KBM-7 (cell line): ENCODE measurements at places on chromosomes 13 and 19.
A peak's percentile ranks its signal among the peaks of the same experiment; 100 is the strongest.

DNA sequence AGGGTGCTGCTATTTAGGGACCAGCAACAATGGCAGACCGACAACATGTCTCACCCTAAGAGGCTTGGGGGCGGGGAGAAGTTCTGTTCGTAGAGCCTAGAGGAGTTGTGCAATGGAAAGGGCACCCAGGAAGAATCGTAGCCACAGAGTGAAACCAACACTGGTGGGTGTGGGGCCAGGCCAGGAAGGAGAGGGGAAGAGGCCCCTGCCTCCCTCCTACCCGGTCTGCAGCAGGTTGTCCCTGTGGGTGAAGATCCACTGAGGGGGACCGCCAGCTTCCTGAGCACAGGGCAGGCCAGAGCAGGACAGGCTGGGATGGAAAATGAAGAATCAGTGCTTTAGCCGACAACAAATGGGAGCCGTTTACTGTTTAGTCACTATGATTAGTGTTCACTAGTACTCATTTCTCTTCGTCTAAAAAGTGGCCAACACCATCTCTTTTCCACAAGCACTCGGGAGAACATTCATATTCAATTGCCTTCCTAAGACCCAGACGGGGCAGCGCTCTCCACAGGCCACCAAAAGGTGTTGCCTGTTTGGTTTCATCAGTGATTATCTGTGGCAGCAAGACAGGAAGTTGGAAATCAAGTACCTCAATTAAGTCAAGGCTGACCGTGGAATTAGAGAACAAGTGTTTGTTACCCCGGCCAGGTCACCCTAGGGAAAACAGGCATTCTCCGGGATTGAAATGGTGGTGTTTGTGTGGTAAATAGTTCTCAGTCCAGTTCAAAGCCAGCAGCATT, 1.1 kb upstream of the ATP11A start:
- no peak for DNase-seq

DNA sequence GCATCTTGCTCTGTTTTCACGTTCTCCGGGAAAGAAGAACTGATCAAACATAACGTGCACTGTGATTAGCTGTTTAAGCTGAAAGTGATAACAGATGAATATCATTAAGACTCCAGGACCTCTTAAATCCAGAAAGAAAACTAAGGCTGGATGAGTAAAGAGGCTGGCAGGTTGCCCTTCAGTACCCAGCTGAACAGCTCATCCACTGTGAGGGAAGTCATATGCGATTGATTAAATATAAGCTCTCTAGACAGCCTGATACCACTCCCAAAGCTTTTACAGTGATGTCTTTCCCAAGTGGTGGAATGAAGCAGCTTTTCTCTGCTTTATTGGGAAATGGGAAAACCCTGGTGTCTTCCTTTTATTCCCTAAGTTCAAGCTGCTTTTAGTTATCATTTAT, 116.9 kb downstream of the EFNB2 start:
- no peak for DNase-seq

DNA sequence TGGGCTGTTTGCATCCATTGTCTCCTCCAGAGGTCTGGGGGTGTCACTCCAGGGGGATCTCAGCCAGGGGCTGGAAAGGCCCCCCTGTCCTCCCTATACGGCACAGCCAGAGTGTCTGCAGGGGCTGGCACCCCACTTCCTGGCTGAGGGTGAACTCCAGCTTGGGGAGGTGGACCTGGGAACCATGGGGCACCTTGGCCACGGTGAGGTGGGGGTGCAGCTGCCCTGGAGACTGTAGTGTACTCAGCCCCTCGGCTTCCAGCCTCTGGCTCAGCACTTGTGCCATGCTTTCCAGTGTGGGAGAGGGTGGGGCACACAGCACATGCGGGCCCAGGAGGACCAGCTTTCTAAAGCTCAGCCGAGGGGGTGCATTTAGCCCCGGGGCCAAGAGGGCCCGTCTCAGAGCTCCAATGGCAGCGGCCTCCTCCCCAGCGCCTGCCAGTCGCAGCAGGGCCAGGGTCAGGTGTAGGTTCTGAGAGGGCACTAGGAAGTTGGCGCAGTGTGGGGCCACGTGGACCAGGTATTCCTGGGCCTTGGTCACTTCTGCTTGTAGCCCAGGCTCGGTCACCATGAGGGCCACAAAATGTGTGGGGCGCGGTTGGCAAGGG, 1.4 kb downstream of the LENG9 start:
- no peak for DNase-seq

- peak; percentile 84 for DNase-seq
Observed at GRCh38 chr19:480016-480855, 16.1 kb upstream of the MADCAM1 start.

- DNase-seq = no peak
Observed at GRCh38 chr19:1089891-1090290, 5.3 kb downstream of the POLR2E start.

GRCh38 chr13:20521364-20522115, 4.1 kb downstream of the CRYL1 start:
- DNase-seq = peak; percentile 40

DNA sequence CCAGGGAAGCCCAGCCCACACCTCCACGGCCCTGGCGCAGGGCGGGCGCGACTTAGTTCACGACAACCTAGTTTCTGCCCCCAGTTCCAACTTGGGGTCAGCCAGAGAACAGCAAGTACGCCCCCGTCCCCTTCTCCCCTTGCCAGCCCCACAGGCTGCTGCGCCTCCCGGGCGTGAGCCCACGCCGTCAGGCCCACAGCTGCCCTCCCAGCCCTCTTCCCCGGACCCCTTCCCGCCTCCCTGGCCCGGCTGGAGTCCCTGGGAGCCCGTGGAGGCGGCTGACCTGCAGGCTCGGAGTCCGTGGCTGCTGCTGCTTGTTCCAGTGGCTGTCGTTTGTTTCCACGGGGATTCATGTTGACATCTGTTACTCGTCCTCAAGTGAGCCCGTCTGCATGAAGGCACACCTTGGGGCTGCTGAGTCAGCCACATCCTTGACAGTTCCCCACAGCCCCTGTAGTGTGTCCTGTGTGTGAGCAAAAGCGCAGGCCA, 86.0 kb downstream of the ATP11A start:
- no peak for DNase-seq

DNA sequence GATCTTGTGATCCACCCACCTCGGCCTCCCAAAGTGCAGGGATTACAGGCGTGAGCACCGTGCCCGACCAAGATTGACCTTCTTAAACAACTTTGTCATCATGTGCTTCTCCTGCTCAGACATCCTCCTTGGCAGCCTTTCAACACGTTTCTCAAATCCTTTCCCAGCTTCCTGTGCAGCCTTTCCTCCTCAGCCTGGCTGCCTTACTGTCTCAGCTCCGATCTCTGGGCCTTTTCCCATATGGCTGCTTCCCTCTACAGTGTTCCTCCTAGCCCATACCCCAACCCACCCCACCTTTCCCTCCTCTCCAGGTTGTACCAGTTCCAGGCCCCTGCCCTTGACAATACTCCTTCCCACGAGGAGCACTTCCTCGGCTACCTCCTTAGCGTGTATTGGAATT, 7.2 kb downstream of the PHF11 start:
- no peak for DNase-seq

- DNase-seq = no peak
Observed at GRCh38 chr19:16057062-16057461, 19.2 kb upstream of the TPM4 start.

DNA sequence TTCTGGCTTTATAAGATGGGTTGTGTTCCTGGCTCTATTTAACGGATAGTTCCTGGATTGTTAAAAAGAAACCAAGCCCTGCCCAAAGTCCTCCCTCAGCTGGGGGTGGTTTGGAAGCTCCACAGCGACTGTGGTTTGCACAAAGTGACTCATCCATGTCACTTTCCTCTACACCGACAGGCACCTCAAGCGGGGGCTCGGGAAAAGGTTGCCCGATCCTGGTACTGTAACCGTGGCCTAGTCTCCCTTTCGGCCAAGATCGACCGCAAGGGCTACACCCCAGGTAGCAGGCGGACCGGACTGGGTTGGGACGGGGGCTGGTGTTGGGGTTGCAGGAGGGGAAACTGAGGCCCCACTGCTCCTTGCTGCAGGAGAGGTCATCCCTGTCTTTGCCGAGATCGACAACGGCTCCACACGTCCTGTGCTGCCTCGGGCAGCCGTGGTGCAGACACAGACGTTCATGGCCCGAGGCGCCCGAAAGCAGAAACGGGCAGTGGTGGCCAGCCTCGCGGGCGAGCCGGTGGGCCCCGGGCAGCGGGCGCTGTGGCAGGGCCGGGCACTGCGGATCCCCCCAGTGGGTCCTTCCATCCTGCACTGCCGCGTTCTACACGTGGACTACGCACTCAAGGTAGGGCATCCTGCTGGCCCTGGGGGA, 1.6 kb downstream of the ARRDC2 start:
- DNase-seq = no peak

DNA sequence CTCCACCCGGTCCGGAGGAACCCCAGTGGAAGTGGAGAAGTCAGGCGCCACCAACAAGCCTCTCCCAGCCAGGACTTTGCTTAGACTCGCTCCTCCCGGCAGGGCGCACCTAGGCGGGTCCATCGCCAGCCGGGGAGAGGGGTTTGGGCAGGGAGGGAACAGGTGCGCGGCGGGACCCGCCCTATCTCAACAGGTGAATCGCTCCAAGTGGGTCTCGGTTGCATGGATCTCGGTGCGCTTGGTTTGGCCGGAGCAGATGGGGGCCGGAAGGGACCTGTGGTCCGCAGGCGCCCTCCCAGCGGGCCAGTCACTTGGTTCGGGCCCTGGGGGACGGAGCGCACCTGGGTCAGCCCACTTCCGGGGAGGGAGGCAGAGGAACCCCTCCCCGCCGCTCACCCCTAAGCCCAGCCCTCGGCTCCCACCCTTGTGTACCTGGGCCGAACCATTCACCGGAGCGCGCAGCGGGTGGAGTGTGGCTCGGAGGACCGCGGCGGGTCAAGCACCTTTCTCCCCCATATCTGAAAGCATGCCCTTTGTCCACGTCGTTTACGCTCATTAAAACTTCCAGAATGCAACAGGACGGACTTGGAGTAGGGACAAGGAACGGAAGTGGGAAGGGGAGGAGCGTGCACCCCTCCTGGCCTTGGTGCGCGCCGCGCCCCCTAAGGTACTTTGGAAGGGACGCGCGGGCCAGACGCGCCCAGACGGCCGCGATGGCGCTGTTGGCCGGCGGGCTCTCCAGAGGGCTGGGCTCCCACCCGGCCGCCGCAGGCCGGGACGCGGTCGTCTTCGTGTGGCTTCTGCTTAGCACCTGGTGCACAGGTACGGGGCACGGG, at the start of gene LSR:
LSR (plus strand) TSS at position 693 of the 836 bp plus-strand sequence; CDS start at position 714, 21 bp downstream.
- DNase-seq = no peak

- DNase-seq = no peak
Observed at GRCh38 chr13:111225166-111225565, 95.3 kb upstream of the TEX29 start.
